Chondrocyte (in vitro differentiated cells): ENCODE measurements at places on chromosomes 16 and 17. TPM values are rescaled to one million over a fixed set of nuclear protein-coding genes. Genes with fewer than 3 reads are reported as not detected.
A peak's percentile ranks its signal among the peaks of the same experiment; 100 is the strongest.

The ATP2A3 gene
- total RNA-seq, result 0.53 to 1.7 TPM (median 1.5 TPM) in 3 replicates

The ARHGDIA gene
- total RNA-seq, result 452 to 481 TPM (median 476 TPM) in 3 replicates

DNA sequence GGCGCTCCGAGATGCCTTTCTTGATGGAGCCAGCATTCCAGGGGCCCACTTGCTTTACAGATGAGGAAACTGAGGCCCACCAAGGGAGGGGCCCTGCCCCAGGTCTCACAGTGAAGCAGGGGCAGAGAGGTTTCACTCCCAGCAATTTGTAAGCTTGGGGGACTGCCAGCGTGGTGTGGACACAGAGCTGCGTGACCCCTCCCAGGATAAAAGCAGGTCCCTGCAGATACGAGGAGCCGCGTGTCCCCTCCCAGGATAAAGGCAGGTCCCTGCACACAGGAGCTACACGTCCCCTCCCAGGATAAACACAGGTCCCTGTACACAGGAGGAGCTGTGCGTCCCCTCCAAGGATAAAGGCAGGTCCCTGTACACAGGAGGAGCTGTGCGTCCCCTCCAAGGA is 11.7 kb downstream of the JPH3 start:
- no peak overlapping the region for H3K27ac ChIP-seq
- peaks cover 42% of the 10 kb centered on the region for H3K27me3 ChIP-seq
- no peaks in the 10 kb centered on the region for H3K4me1 ChIP-seq
- H3K36me3 ChIP-seq, result no peaks in the 10 kb centered on the region
- DNase-seq, result peak; percentile 37

The ACOX1 gene
- total RNA-seq, result 50.2 to 63.3 TPM (median 52.3 TPM) in 3 replicates

- H3K4me1 ChIP-seq, result peaks cover 5% of the 10 kb centered on the region
- H3K4me3 ChIP-seq, result no peak overlapping the region
- H3K27ac ChIP-seq, result no peak overlapping the region
Measured at GRCh38 chr17:76014100-76014924, 12.8 kb downstream of the EVPL start.

DNA sequence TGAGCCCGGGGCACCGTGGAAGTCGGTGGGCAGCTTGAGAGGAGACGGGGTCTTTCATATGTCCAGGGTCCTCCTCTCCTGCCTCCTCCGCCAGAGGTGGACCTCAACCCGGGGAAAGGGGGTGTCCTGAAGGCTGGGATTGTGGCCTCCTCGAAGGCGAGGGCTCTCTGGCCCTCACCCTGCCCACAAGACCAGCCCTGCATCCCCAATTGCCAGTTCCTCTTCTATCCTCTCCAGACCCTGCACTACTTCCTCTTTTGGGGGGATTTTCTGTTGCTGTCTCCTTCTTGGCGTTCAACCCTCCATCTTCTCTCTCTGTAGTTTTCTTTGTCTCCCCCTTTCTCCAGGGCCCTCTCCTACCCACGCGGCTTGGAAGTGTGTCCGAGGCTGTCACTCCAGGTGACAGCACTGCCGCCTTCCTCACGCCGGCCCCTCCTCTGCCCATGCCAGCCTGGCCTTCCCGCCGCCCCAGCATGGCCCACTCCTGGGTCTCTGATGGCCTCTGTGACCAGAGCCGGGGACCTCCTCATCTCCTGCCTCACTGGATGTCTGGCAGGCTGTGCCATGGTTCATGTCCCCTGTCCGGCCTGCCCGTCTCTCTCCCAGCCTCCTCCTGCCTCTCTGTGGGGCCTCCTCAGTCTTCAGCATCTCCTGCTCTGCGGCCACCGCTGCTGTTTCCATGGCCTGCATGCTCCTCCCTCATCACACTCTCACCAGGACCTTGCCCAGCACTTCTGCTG is 2.4 kb upstream of the ITGAX start:
- H3K4me1 ChIP-seq, result no peaks in the 10 kb centered on the region
- peaks cover 9% of the 10 kb centered on the region for H3K27me3 ChIP-seq
- no peak overlapping the region for H3K27ac ChIP-seq
- no peak overlapping the region for H3K4me3 ChIP-seq
- DNase-seq, result no peak

DNA sequence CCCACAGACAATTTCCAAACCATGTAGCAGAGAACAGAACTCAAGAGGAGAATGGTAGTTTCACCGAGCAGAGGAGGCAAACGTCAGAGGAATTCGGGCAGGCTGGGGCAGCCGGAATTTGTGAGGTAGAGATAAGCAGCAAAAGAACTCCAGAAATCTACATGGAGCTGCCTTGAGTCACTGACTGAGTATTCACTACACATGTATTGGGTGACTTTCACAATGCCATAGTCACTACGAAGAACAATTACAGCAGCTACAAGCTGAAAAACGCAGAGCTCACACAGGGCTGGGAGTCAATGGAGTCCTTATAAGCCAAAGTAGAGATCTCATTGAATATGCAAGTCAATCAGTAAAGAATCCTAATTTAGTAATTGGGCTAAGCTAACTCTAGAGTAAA is 13.4 kb downstream of the CMC2 start:
- no peak for DNase-seq
- peak overlapping the region; percentile 42 for H3K4me3 ChIP-seq
- no peaks in the 10 kb centered on the region for H3K27me3 ChIP-seq
- peaks cover 3% of the 10 kb centered on the region for H3K36me3 ChIP-seq
- H3K4me1 ChIP-seq, result peaks cover 30% of the 10 kb centered on the region
- peak overlapping the region; percentile 91 for H3K27ac ChIP-seq

- peak overlapping the region; percentile 99 for H3K4me3 ChIP-seq
- H3K27me3 ChIP-seq, result no peaks in the 10 kb centered on the region
- no peak for DNase-seq
Measured at GRCh38 chr17:18038149-18038850, 668 bp downstream of the ATPAF2 start.

GRCh38 chr17:44432254-44433157 is 43.1 kb upstream of the ITGA2B start:
- no peak for DNase-seq
- H3K4me3 ChIP-seq, result no peak overlapping the region
- H3K27ac ChIP-seq, result peak overlapping the region; percentile 67
- H3K36me3 ChIP-seq, result peaks cover 24% of the 10 kb centered on the region

The CDR2 gene
- total RNA-seq, result 42.9 to 49.4 TPM (median 46.1 TPM) in 3 replicates

DNA sequence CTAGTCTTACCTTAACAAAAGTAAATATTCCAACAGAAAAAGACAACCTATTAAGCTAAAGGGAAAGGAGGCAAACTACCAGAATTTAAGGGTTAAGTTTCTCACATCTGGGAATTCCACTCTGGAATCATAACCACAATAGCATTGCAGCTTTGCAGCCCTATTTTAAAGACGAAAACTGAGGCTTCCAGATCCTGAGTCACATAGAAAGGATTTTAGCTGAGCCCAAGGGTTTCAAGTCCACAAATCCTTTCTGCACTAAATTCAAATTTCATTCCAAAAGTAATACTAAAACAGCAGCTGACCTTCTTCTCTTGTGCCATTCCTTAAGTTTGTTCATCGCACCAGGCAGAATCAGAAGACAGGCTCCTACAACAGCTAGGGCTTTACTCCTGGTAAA is 17.8 kb downstream of the XYLT1 start:
- H3K4me3 ChIP-seq, result no peak overlapping the region
- H3K27ac ChIP-seq, result no peak overlapping the region
- H3K27me3 ChIP-seq, result no peaks in the 10 kb centered on the region
- H3K36me3 ChIP-seq, result peaks cover 1% of the 10 kb centered on the region
- H3K4me1 ChIP-seq, result no peaks in the 10 kb centered on the region

GRCh38 chr17:45428931-45429338 is 3.7 kb downstream of the ARHGAP27 start:
- no peak overlapping the region for H3K4me3 ChIP-seq
- H3K4me1 ChIP-seq, result peaks cover 24% of the 10 kb centered on the region
- no peak for DNase-seq
- H3K27me3 ChIP-seq, result peaks cover 29% of the 10 kb centered on the region
- H3K36me3 ChIP-seq, result no peaks in the 10 kb centered on the region

- peaks cover 2% of the 10 kb centered on the region for H3K4me1 ChIP-seq
- H3K27me3 ChIP-seq, result no peaks in the 10 kb centered on the region
- no peak overlapping the region for H3K27ac ChIP-seq
Measured at GRCh38 chr17:75625813-75626486, 7.3 kb upstream of the SMIM5 start.

The SLC13A2 gene
- not detected in 3 replicates for total RNA-seq

- H3K4me3 ChIP-seq, result no peak overlapping the region
- DNase-seq, result peak; percentile 58
- peaks cover 3% of the 10 kb centered on the region for H3K4me1 ChIP-seq
- H3K27me3 ChIP-seq, result peaks cover 16% of the 10 kb centered on the region
Measured at GRCh38 chr17:83129676-83130075, 50.3 kb downstream of the METRNL start.

DNA sequence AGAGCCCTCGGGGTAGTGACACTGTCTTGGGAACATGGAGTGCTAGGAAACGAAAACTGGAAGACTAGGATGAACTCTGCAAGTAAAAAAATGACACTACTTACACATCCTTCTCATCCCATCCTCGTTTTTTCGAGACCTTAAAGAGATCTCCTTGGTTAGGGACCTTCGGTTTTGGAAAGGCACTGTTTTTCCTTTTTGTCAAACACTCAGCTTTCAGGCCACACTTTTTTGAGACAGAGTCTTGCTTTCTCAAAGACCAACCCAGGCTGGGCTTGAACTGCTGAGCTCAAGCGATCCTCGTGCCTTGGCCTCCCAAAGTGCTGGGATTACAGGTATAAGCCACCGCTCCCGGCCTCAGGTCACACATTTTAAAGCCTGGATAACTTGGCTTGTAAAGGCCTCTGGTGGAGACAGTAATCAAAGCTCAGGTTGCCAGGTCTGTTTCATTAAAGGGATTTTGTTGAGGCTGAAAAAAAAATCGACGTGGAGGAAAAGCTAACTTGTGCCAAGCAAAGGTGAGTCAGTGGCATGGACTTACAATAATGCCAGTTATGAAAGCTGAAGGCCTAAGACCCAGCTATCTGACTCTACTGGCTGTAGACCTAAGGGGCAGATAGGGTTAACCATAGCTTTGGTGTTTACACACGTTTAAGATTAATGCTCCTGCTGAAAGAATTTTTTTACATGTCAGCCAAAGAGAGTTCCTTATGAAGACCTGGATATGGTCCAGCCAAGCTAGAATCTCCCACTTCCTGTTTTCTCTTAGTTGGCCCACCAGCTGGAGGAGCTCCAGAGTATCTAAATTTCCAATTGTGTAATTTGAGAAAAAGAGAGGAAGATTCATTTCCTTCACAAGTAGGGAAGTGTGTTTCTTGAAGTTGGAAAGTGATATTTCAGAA is 823 bp downstream of the NBR1 start:
- no peaks in the 10 kb centered on the region for H3K27me3 ChIP-seq
- no peak overlapping the region for H3K27ac ChIP-seq
- H3K36me3 ChIP-seq, result peaks cover 14% of the 10 kb centered on the region

DNA sequence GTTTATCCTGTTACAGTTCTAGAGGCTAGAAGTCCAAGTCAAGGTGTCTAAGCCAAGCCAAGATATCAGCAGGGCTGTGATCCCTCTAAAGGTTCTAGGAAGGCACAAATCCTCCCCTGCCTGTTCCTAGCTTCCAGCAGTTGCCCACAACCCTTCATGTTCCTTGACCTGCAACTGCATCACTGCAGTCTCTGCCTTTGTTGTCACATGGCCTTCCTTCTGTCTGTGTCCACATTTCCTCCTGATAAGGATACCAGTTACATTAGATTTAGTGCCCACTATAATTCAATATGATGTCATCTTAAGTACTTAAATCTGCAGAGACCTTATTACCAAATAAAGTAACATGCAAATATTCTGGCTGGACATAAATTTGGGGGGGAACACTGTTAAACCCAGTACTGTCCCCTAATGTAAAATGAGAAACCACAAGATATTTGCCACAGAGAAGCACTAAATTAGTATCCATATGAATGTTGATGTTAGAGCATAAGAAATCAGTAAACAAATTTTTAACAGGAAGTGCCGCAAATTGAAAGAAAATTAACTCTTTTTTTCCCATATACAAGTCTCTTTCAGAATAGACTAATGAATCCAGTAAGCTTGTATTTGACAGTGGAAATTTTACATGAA is 4.7 kb downstream of the UQCRC2 start:
- no peak for DNase-seq
- no peak overlapping the region for H3K27ac ChIP-seq
- H3K27me3 ChIP-seq, result no peaks in the 10 kb centered on the region
- H3K36me3 ChIP-seq, result peaks cover 26% of the 10 kb centered on the region
- peaks cover 16% of the 10 kb centered on the region for H3K4me1 ChIP-seq

The TANC2 gene
- 52.1 to 55.7 TPM (median 55.3 TPM) in 3 replicates for total RNA-seq

The PITPNM3 gene
- total RNA-seq, result 5.3 to 5.7 TPM (median 5.5 TPM) in 3 replicates

The CDH13 gene
- 28.1 to 49.3 TPM (median 45.1 TPM) in 3 replicates for total RNA-seq

DNA sequence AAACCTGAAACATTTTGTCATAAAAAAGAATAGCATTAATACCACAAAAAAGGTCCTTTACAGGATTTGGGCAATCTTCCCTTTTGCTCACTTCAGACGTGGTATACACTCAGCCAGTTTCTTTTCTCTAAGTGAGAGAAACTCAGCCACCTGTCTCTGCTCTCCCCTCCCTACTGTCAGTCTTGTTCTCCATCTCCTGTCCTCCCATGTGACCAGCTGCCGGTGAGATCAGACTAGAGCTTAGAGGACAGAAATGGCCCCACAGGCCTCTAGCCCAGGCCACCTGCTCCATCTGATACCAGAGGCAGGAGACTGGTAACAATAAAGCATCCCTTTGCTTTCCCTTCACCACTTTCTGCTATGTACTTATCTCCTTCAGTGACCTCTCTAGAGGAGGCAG is 34.9 kb downstream of the CMC2 start:
- H3K4me3 ChIP-seq, result no peak overlapping the region
- no peak for DNase-seq
- no peak overlapping the region for H3K27ac ChIP-seq
- H3K27me3 ChIP-seq, result no peaks in the 10 kb centered on the region

- H3K27me3 ChIP-seq, result no peaks in the 10 kb centered on the region
- no peak overlapping the region for H3K4me3 ChIP-seq
- no peaks in the 10 kb centered on the region for H3K36me3 ChIP-seq
- H3K27ac ChIP-seq, result peak overlapping the region; percentile 80
- H3K4me1 ChIP-seq, result peaks cover 83% of the 10 kb centered on the region
Measured at GRCh38 chr17:76697702-76698465, 12.9 kb downstream of the MXRA7 start.

The COG1 gene
- 45.1 to 54.7 TPM (median 48.9 TPM) in 3 replicates for total RNA-seq

The NUPR1 gene
- total RNA-seq, result 39.1 to 300 TPM (median 289 TPM) in 3 replicates

- H3K4me1 ChIP-seq, result peaks cover 28% of the 10 kb centered on the region
- H3K4me3 ChIP-seq, result no peak overlapping the region
- no peaks in the 10 kb centered on the region for H3K36me3 ChIP-seq
- no peaks in the 10 kb centered on the region for H3K27me3 ChIP-seq
Measured at GRCh38 chr17:43701318-43701743, 39.6 kb upstream of the MEOX1 start.

The TPPP3 gene
- total RNA-seq, result 2.7 to 3.6 TPM (median 3.3 TPM) in 3 replicates

The NARF gene
- 56.0 to 68.9 TPM (median 64.1 TPM) in 3 replicates for total RNA-seq

- H3K36me3 ChIP-seq, result no peaks in the 10 kb centered on the region
- H3K27me3 ChIP-seq, result no peaks in the 10 kb centered on the region
- peaks cover 37% of the 10 kb centered on the region for H3K4me1 ChIP-seq
- peak overlapping the region; percentile 92 for H3K27ac ChIP-seq
- DNase-seq, result no peak
Measured at GRCh38 chr16:50498431-50499155, 49.6 kb upstream of the NKD1 start.

- H3K4me1 ChIP-seq, result no peaks in the 10 kb centered on the region
- H3K4me3 ChIP-seq, result no peak overlapping the region
- DNase-seq, result no peak
- no peak overlapping the region for H3K27ac ChIP-seq
- no peaks in the 10 kb centered on the region for H3K27me3 ChIP-seq
Measured at GRCh38 chr17:61754124-61754523, 109.2 kb downstream of the BRIP1 start.
